HuH-7.5 (cell line): ENCODE measurements at places on chromosomes 1 and 21.
A peak's percentile ranks its signal among the peaks of the same experiment; 100 is the strongest.

DNA sequence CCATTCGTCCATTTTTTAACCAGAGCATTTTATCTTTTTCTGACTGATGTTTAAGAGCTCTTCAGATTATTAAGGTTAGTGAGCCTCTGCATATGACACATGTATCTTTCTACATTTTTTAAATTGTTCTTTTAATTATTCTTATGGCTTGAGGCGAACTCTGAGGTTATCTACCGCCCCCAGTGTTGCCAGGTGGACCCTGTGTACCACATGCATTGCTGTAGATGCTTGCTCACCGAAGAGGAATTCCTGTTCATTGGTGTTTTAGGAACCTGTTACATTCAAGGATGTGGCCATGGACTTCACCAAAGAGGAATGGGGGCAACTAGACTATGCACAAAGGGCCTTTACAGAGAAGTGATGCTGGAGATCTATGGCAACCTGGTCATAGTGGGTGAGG, 31.8 kb downstream of the ZNF684 start:
- DNase-seq, result no peak

DNA sequence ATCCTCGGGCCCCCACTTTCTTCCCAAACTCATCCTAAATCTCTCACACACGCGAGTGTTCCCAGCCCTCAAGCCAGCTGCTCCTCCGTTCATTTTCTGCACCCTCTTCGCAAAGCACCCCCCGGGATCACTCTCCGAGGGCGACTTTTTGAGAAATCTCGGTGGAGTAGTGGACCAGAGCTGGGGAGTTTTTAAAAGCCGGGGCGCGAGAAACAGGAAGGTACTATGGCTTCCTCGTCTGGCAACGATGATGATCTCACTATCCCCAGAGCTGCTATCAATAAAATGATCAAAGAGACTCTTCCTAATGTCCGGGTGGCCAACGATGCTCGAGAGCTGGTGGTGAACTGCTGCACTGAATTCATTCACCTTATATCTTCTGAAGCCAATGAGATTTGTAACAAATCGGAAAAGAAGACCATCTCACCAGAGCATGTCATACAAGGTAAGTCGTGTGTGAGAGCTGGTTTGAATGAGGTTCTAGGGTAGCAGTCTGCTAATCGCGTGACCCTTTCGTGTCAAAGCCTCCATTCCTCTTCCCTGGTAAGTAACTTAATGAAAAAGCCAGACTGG, 800 bp downstream of the DR1 start:
- peak; percentile 11 for DNase-seq

DNA sequence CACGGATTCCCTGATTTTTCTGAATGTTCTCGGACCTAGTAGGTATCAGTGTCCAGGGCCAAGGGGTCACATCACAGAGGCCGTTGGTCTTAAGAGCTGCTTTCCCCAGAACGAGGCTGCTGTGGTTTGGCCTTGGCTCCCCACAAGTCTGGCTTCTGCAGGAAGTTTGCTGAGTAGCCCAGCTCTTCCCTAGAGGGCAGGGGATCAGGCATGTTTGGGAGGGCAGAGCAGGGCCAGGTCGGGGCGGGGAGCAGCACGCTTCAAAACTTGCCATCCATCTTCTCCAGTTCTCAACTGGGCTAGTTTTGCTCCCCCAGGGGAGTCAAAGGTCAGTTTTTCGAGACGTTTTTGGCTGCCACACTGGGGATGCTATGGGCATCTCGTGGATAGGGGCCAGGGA, 37.0 kb downstream of the MAN1C1 start:
- no peak for DNase-seq

- no peak for DNase-seq
Observed at GRCh38 chr1:20981915-20982314, 194.8 kb downstream of the EIF4G3 start.

DNA sequence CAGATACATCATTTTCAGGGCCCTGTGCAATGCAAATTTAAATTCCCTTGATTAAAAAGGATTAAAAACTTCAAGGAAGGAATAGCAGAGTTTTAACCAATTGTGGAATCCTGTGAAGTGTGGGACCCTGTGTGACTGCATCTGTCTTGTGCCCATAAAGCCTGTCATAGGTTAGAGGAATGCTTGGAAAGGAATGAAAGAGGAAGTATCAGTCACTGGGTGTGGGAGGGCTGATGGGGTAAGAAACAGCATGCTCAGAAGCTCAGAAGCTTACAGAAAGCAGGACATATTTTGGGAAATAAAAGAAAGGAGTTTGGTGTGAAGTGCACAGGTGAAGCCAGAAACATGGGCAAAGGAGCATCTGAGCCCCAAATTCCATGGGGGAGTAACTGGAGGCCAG, 150.8 kb upstream of the ETV3 start:
- no peak for DNase-seq

DNA sequence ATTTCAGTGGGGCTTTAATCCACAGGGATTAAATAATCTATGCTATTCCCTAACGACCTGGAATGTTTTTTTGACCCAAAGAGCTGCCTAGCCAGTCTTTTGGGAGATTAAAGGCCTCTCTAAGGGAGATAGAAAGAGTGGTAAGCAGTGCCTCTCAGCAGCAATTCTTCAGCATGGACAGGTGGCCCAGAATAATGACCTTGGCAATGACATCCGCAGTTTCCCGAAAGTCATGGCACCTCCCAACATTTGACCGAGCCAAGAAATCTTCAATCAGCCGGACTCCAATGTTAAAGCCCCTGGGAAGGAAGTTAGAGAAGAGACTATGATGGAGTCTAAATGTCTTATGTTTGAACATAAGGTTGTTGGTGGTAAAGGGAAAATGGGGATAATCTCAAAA, 9.8 kb downstream of the TRAPPC3 start:
- no peak for DNase-seq

GRCh38 chr1:212002536-212002935, 32.8 kb downstream of the INTS7 start:
- no peak for DNase-seq

- DNase-seq, result no peak
Observed at GRCh38 chr1:156387870-156388173, 18.8 kb downstream of the RHBG start.

DNA sequence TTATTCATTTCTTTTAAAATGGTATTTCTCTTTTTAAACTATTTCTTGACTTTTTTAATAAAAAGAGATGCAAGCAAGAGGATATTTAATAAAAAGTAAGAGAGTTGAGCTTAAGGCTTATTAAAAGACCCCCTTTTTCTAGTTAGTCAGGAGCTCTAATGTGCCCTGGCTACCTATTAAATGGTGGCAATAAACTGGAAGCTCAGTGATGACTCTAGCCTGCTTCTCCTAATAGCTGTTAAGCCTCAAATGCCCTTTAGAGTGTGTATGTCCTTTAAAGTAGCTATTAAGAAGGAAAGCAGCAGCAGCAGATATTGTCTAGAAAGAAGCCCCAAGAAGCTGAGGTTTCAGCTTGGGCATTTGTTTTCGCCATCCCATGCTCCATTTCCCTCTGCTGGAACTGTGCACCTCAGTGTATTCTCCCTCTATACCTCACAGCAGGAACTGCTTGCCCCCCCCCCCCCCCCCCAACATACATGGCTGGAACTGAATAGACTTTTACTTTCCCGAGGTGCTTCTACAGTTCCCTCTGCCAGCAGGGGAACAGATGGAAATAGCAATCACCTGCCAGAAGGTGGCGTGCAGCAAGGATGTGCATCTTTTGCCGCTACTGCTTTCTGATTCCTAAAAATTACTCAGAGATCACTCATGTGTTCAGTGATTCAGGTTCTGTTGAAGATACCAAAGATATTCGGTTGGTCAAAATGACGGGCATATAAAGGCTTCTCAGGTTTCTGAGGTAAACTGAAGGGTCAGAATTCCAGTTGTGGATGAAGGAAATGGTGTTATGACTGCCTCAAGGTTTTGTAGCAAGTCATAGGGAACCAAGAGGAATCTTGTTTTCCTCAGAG, 2.5 kb downstream of the RGS4 start:
- peak; percentile 10 for DNase-seq

DNA sequence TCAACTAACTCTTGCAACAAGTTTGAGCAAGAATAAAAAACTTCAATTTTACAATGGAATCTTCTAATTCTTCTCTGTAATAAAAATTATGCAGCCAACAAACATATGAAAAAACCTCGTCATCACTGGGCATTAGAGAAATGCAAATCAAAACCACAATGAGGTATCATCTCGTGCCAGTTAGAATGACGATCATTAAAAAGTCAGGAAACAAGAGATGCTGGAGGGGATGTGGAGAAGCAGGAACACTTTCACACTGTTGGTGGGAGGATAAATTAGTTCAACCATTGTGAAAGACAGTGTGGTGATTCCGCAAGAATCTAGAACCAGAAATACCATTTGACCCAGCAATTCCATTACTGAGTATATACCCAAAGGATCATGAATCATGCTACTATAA, 327.5 kb upstream of the LYPLAL1 start:
- no peak for DNase-seq

DNA sequence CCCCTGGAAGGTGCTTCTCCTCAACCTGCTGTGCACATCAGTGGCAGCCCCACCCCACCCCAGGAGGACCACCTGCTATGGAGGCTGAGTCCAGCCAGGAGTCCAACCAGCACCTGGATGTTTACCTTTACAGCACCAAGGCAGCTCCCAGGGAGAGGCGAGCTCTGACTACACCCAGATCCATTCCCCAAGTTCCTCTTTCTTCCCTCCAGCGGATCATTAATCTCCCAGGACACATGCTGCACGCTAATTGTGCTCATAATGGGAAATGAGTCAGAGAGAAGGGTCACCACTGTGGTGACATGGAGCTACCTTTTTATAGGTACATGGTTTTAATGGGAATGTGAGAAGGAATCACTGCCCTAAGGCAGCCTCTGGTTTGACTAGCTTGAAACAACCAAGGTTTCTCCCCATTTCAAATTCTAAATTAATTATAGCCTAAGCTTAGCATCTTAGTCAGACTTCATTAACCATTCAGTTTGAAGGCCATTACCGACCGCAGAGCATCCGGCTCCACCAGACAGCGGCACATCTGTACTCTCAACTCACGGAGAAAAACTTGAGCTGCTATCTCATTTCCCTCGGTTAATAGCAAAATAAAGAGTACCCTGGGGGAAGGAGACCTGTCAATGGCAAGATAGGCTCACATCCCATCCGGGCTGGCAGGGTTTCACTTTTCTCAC, 173.1 kb upstream of the GALNT2 start:
- no peak for DNase-seq

- DNase-seq, result peak; percentile 79
Observed at GRCh38 chr1:3625151-3625907, 514 bp downstream of the TPRG1L start.

- DNase-seq, result peak; percentile 63
Observed at GRCh38 chr21:46184625-46185555, 631 bp upstream of the SPATC1L start.

GRCh38 chr1:78045926-78046778, at the start of gene GIPC2:
Gene GIPC2 (plus strand): TSS chr1:78045966. CDS start chr1:78046095, 129 bp downstream.
- peak; percentile 41 for DNase-seq

DNA sequence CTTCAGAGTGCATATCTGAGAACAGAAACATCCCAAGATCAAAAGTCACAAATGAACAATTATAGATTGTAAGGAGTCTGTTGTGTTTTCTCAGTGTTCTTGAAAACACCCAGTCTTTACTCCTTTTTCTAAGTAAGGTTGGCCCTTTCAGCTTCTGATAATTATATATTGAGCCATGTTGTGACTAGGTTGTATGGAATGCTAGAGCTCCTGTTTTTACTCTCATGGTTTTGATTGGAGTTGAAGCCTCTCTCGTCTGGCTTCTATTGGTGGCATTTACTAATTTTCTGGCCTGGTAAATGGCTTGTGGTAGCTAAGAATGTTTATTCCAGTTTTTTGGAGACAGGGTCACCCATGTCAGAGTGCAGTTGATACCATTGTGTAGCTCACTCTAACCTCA, 84.7 kb downstream of the NDUFS5 start:
- DNase-seq, result no peak

GRCh38 chr21:46500224-46500861, 41.7 kb downstream of the DIP2A start:
- DNase-seq, result no peak

DNA sequence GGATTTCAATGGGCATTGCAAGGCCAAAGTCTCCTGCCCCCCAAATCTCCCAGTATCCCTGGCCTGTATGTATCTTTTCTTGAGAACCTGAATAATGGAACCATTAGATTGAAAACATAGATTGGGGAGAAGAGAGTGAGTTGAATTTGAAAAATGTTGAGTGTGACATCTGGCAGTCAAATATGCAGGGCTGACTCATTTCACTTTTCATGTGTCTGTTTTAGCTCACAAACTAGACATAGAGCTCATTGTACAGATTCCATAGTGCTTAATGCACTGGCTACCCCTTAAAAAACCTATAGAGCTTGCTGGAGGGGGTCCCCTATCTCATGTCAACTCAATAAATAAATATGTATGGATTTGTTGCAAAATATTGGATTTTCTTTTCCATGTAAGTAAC, 30.8 kb downstream of the DDR2 start:
- no peak for DNase-seq

DNA sequence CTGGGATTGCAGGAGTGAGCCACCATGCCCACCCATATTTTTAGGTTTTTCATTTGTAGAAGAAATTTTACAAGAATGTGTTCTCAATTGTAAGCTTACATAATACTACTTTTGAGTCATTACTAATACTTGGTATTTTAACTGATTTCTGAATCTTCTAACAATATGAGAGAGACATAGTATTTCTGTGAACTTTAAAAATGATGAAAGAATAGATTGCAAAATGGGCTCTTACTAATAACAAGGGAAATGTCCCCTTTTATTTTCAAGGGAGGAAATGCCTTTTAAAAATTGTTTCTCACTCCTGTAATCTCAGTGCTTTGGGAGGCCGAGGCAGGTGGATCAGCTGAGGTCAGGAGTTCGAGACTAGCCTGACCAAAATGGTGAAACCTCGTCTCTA, 5.9 kb downstream of the AGO3 start:
- no peak for DNase-seq

GRCh38 chr1:78799926-78800325, 150.3 kb downstream of the IFI44 start:
- no peak for DNase-seq

- no peak for DNase-seq
Observed at GRCh38 chr1:114353262-114353661, 157.7 kb downstream of the TRIM33 start.
